EH (cell line): ENCODE measurements at places on chromosomes 7 and 10.

- peak; percentile 94 for DNase-seq
Measured at GRCh38 chr7:137667633-137668387, 179.0 kb downstream of the DGKI start.

DNA sequence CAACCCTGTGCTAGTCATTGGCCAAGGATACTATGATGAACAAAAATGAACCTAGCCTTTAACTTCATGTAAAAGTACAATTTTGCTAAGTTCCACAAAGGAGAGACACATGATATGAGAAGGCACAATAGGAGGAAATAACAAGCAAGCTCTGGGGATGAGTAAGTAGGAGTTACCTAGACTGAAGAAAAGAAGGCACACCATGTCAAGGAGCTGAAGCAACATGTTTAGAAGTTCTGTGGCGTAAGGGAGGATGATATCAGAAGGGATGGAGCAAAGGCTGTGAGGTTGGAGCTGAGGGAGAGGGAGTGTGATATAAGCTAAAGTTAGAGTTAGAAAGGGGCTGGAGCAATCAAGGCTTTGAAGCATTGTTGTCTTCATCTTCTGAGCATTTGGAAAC is 25.6 kb downstream of the KIFBP start:
- DNase-seq: peak; percentile 12

DNA sequence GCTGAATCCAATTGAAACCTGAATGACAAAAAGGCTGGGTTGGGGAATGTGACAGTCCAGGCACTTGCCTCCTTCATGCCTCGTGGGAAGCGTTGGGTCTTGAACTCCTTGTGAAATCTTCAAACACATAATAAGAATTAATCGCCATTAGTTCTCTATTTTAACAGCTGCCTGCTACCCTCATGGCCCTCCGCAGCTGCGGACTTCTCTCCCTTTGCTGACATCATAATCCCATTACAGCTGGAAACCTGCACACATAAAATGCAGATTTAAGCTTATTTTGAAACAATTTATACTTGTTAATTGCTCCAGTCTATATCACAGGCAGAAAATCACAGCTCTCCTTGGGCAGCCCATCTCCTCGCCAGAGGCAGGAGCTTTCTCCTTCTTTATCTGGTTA is 403.0 kb upstream of the MKI67 start:
- no peak for DNase-seq

DNA sequence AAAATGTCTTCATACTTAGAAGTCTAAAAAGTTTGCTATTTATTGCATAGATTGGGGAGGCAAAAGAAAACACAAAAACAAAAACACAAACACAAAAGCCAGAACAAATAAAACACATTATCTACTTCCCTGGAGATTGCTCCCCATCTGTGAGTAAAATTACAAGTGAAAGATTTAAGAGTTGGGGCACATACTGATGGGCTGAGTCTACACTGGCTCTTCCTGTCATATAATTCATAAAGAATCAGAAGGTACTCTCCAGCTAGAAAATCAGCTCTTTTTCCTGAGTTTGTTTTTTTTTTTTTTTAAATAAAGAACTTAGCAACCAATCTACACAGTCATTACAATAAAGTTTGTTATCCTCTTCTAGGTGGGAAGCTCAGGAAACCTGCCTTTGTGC is 192.4 kb upstream of the LRRN3 start:
- peak; percentile 60 for DNase-seq

DNA sequence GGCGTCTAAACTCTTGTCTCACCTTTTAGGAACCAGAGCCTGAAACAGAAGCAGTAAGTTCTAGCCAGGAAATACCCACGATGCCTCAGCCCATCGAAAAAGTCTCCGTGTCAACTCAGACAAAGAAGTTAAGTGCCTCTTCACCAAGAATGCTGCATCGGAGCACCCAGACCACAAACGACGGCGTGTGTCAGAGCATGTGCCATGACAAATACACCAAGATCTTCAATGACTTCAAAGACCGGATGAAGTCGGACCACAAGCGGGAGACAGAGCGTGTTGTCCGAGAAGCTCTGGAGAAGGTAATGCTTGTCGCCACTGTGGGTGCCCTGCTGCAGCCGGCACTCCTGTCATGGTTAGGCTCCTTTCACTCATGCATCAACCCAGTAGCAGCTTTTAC is 113.1 kb downstream of the ZMYND11 start:
- DNase-seq: no peak

DNA sequence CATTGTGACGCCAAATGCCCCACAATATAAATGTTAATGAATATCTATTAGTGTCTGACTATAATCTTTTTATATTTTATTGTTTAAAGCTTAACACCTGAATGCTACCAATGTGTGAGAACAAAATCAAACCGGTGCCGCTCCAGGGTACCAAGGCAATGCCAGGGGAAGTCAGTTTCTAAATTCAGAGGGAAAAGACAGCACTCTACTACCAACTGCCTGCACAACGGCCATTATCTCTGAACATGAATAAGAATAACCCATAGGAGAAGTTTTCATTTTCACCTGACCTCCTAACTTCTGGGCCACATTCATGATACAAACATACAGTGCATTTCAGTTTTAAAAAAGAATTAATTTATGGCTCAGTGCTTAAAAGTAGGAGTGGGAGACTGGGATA is 21.7 kb downstream of the USP6NL start:
- DNase-seq: no peak

- DNase-seq: peak; percentile 98
Measured at GRCh38 chr10:93436591-93437085, 45.5 kb downstream of the MYOF start.

DNA sequence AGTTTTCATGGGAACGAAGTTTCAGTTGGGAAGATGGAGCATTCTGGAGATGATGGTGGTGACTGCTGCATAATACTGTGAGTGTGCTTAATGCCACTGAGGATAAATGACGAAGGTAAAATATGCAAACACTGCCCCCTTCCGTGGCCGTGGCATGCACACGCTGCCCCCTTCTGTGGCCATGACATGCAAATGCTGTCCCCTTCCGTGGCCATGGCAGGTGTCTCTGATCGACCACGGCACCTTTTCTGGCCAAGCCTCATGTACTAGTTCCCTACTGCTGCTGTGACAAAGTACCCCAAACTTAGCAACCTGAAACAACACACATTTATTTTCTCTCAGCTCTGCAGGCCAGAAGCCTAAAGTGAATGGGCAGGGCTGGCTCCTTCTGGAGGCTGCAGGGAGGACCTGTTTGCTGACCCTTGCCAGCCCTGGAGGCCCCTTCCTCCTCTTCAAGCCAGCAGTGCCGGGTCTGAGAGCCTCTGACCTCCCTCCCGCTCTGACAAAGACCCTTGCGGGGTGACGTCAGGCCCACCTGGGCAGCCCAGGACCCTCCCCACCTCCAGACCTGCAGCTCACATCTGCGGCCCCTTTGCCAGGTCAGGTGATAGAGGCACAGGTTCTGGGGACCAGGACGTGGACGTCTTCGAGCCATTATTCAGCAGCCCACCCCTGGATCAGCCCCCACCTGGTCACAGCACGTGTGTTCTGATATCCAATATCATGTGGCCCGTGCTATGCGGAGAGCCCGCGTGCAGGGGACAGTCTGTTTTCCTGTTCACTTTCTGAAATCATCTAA is 82.0 kb downstream of the MICALL2 start:
- DNase-seq: no peak

DNA sequence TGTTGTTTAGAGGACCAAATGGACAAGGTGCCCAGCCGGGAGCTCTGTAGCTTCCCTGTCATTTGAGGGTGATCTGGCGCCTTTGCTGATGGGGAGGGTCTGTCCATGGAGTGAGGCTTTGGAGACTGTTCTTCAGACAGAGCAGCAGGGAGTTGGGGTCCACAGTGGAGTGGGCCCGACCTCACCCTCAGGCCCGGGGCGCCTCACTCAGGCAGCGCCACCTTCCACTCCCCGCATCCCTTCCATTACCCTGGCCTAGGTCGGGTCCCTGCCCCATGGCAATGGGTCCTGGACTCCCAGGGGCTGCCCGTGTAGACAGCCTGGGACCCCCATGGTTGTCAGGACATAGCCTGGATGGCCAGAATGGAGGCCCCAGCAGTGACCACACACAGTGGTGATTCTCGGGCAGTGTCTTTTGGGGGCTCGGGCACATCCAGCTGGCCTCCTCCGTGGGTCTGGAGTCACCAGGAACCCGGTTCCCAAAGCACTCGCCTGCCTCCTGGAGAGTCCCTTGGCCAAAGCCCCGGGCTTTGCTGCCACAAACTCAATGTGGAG is 38.5 kb downstream of the TCERG1L start:
- no peak for DNase-seq

DNA sequence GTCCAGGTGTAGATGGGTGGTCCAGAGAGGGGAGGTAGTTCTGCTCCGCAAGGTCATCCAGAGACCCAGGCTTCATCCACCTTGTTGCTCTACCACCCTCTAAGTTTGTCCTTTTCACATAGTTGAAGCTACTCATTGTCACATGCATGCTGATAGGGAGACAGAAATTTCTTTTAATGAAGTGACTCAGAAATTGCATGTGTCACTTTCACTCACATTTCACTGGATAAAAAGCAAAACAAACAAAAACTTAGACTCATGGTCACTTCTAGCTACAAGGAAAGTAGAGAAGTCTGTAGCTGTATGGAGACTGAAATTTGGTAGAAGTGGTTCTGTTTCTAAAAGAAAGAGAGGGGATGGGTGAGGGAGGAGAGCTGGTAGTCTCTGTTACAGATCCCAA is 161.9 kb downstream of the SORCS3 start:
- no peak for DNase-seq

GRCh38 chr10:90530521-90530920 is 327.3 kb downstream of the HTR7 start:
- DNase-seq: no peak

DNA sequence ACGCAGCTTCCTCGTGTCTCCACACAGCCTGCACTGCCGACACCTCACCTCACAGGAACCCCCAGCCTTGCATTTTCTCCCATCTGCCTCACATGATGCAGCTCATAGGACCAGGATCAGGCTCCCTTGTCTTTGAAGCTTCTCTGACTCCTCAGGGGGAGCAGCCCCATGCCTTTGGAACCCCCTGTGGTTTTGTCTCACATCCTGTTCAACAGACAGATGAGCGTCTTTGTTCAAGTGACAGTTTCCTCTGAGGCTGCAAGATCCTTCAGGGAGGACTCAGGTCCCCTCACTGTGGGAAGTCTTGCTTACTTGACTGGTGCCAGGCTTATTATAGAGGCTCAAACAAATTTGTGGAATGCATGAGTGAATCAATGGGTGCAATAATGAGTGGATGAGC is 667.1 kb downstream of the INHBA start:
- peak; percentile 37 for DNase-seq

- DNase-seq: no peak
Measured at GRCh38 chr7:37216156-37216852, 232.4 kb downstream of the ELMO1 start.

DNA sequence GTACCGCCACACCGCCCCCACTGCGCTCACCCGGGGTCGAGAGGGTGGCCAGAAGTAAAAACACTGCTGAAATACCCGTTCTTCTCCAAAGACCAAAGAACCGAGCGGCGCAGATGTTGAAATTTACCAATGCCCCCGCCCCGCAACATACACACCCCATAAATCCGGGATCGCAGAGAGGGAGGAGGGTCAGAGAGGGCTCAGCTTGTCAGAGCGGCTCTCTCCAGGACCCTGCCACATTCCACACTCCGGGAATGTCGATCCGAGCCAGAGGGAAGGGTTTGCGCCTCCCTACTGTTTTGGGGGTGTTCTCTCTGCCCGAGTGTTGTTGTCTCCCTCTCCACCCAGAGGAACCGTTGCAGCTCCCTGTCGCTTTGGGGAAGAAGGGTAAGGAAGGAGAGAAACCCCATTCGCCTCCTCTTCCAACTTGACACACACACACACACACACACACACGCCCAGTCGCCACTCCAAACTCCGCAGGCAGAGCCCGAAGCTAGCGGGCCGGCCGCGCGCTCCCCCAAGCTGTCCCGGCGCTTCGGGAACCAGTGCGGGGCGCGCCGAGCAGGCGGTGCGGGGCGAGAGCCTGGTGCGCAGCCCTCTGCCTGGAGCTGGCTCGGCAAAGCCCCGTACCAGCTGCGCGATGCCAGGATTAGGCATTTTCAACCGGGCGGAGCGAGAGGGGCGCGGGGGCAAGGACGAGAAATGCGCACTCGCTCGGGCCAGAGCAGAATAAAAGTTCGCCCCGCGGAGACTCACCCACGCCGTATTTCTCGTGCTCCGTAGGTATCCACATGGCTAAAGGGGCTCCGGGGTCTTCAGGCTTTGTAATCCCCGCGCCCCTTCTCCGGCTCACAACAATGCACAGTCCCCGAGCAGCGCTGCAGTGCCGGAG is 609 bp downstream of the DOCK4 start:
- DNase-seq: peak; percentile 54

GRCh38 chr7:157194948-157195347 is 56.2 kb downstream of the UBE3C start:
- DNase-seq: no peak

DNA sequence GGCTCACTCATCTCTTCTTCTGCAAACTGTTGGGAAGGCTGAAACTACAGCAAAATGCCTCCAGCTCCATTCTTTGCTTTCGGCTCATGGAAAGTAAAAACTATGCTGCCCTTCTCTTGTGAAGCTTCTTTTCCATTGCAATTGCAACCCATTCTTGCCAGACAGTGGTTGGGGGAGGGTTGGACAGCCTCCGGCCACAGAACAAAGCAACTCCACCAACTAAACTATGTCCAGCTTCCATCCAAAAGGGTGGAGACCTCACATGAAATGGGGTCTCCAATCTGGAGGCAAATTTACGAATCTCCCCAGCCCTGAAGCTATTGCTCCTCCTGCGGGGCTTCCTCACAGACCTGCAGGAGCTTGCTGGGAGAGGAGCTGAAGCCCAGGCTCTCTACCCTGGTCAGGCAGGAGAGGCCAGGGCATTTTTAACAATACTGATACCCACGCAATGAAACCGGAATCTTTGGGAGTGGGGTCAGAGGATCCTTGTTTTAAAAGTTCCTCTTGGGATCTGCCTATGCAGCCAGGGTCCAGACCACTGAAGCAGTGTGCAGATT is 549 bp downstream of the GPNMB start:
- DNase-seq: no peak

- DNase-seq: peak; percentile 43
Measured at GRCh38 chr10:87546971-87547413, 42.3 kb downstream of the MINPP1 start.
